ENCODE measurements at places on chromosomes 5 and 9. TPM values are rescaled to one million over a fixed set of nuclear protein-coding genes. Genes with fewer than 3 reads are reported as not detected.

Gene IQGAP2
- total RNA-seq: 1.9 TPM

Gene IL7R
- 10.8 TPM for total RNA-seq

Gene FBN2
- total RNA-seq: 105 TPM

Gene SH3TC2
- total RNA-seq: 2.6 TPM

Gene HAND1
- total RNA-seq: not detected

Gene ZNF366
- not detected for total RNA-seq

Gene SLC6A7
- not detected for total RNA-seq

Gene CFAP90
- 0.84 TPM for total RNA-seq

Data from astrocyte (in vitro differentiated cells and primary cell).